ENCODE measurements at places on chromosomes 5 and 9.

- no peak for DNase-seq
These were observed 62.8 kb upstream of the TLX3 start for GRCh38 chr5:171246231-171246630.

- no peak for DNase-seq
These were observed 42.7 kb downstream of the DDX31 start for GRCh38 chr9:132627106-132627505.

GRCh38 chr5:39459071-39459470, 34.3 kb upstream of the DAB2 start:
- DNase-seq, result no peak

GRCh38 chr5:140025736-140026135, 17.4 kb downstream of the NRG2 start:
- DNase-seq, result no peak

- DNase-seq, result no peak
These were observed 5.7 kb upstream of the GARNL3 start for GRCh38 chr9:127258606-127259471.

DNA sequence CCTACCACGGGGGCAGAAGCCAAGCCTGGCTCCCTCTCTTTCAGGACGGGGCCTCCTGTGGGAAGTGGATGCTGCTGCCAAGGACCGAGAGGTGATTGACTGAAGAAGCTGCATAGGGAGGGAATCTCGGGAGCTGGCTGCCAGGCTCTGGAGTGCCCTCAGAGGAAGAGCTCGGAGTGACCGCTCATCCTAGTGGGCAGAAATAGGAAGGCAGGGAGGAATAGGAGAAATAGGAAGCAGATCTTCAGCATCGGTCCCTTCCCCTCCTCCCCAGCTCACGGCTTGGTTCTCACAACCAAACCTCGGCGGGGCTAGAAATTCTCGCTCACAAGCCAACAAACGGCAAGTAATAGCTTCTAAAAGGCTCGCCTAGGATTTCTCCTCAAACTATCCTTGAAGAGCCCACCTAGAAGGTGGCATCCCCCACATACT, 159.9 kb upstream of the RAI14 start:
- DNase-seq, result no peak

GRCh38 chr5:39598661-39599248, 174.0 kb upstream of the DAB2 start:
- DNase-seq, result no peak

DNA sequence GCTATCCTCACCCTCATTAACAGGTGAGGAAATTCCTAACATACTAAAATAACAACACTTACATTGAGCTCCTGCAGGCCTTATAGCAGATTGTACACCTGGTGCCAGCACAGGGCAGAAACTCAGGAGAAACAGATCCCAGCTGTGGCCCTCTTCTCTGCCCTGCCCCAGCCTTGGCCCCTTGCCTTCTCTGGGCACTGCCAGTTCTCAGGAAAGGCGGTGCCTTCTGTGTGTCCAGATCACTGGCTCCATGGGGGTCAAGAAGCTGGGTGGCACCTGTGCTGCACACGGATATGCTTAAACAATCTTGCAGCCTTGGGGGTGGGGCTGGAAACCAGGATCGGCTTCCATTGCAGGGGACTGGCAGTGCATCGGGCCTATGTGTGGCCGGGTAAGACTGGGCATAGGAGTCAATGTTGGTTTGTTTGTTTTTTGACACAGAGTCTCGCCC, 19.3 kb downstream of the KYAT1 start:
- no peak for DNase-seq
